Activated T-helper 9 cell treated with anti-CD3 and anti-CD28 coated beads, Interleukin-2, amount 50 U/mL, for 16 hours (primary cell): ENCODE measurements at places on chromosomes 5 and 9.

- no peak for DNase-seq
Observed at GRCh38 chr5:34042321-34042720, 692 bp downstream of the C1QTNF3 start.

DNA sequence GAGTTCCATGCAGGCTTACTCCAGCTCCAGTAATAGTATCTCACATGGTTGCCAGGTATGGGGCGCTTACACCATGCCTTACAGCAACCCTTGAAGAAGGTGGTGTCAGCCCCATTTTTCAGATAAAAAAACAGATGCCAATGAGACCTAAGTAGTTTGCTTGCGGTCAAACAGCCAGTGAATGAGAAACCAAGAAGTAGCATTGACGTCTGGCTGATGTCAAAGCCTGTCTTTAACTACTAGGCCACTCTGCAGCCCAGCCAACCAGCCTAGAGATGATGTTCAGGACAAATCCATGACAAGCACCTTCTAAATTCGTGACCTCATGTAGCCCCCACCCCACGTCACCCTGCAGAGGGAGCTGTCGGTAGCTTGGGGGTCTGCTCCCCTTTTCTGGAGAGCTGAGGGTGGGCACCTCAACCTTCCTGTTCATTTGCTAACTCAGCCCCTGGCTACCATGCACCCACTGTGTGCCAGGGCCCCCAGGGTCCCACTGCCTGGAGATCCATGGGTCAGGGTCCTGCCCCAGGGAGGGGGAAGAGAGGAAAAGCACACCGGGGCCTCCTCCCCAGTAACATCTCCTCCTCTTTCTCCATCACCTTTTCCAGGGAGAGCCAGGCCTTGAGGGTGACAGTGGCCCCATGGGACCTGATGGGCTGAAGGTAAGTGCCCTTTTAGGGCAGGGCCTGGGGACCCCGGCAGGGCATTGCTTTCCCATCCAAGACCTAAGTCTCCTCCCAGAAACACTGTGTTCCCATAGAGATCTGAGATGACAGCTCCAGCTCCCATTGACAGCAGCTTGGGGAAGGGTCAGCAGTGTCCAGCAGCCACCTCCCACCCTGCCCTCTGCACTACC, 52.5 kb upstream of the ORM1 start:
- DNase-seq: no peak

DNA sequence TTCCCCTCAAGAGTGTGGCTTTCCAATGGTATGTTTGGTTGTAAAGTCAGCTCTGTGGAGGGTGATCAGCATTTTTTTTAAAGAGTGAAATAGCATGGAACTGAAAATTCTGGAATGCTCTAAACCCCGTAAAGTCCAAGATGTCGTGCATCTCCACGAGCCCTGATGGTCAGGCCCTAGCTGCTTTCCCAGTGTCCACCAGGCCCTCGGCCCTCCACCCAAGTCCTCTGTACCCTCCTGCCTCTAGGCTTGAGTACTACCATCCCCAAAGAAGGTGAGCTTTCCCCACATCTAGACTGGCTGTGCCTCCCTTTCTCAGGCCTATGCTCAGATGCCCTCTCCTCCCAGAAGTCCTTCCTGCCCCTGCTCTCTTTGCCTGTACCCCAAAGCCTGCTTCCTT, 280.3 kb downstream of the GADD45G start:
- DNase-seq: no peak

GRCh38 chr9:2363781-2364180, 257.8 kb upstream of the VLDLR start:
- no peak for DNase-seq

DNA sequence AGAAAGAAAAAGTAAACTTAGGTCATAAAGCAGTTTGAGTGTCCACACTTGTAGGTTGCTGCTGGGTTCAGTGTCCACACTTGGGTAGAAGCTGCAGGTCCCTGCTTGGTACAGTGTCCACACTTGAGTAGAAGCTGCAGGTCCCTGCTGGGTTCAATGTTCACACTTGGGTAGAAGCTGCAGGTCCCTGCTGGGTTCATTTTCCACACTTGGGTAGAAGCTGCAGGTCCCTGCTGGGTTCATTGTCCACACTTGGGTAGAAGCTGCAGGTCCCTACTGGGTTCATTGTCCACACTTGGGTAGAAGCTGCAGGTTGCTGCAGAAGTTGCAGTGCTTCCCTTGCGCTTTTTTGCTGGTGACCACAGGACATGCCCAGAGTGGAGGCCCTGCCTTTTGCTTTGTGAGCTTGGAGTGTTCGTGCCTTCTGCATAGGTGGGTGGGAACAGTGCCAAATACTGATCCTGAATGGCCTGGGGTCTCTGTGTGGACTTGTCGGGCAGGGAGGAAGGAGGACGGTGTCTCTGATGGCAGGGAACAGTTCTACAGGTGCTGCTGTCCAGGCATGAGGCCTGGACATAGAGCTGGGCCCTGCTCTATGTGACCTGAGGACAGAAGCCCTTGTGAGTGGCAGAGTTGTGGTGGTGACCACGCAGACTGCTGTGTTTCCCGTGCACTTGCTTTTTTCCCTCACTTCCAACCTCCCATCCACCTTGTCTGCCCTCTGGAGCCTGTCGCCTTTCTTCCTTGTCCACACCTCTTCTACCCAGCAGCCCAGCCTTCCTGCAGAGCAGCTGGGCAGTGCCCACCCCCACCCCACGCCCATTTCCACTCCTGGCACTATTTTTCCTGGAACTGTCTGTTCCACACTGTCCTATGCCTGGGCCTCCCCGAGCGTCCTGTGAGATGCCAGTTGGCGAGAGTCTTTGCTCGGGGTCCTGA, 120.8 kb downstream of the EHMT1 start:
- no peak for DNase-seq

DNA sequence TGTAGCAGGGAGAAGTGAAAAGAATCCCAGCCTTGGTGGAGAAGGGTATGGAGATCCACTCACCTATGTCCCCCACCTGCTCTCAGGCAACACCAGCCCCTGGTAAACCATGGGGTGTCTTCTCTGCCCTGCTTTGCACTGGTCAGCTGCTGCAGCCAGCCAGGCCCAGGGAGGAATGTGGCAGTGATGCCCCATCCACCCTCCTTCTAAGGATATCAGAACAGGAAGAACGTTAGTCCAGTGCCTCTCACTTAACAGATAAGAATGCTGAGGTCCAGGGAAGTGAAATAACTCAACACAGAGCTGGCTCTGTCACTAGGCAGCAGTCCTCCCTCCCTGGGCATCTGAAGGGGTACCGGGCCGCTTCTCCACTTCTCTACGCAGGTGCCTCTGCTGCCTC, 9.7 kb upstream of the PPIC start:
- DNase-seq: no peak

- no peak for DNase-seq
Observed at GRCh38 chr5:60883229-60883628, 39.2 kb upstream of the ELOVL7 start.

DNA sequence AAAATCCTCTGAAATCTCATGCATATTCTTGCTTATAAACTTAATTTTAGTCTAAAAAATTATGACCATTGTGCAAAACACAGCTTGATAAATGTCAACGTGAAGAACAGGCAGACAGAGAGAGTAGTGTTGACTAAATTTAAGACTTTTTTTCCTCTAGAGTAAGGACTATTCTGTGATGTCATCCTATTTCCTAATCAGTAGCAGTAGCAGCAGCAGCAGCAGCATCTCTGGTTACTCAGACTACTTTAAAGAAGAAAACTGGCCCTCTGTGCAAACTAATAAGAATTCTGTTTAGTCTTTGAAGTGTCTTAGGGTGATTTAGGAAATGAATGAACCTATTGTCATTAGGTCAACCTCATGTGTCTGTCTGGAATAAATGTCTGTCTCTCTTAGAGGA, 403.0 kb downstream of the HINT1 start:
- no peak for DNase-seq

DNA sequence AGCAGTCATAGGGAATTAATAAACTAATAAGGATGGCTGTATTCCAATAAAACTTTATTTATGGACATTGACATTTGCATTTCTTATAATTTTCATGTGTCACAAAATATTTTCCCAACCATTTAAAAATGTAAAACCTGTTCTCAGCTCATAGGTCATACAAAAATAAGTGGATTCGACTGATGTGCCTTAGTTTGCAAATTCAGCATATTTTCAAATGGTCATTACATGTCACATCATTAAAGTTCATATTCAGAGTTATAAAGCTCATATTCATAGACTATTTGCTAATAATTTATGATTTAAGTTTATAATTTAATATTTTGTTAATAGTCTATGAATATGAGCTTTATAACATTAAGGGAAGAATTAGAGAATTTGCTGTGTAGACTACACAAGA, 166.5 kb downstream of the LPAR1 start:
- DNase-seq: no peak

DNA sequence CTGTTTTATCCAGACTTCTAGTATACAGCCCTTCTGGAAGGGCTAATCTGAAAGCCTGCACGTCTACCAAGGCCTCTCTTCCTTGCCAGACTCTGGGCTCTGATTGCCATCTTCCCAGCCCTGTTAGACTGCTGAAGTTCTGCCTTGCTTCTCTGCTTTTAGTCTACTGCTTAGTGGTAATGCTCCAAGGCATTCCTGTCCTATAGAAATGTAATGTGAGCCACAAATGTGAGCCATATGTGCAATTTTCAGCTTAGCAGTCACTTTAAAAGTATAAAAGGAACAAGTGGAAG, 32.1 kb downstream of the WNK2 start:
- no peak for DNase-seq
